ENCODE measurements at places on chromosomes 7 and 10.

GRCh38 chr10:59229441-59229840 lies 53.0 kb downstream of the PHYHIPL start:
- DNase-seq = no peak

GRCh38 chr7:149752646-149753045 lies 20.7 kb downstream of the ZNF467 start:
- no peak for DNase-seq

DNA sequence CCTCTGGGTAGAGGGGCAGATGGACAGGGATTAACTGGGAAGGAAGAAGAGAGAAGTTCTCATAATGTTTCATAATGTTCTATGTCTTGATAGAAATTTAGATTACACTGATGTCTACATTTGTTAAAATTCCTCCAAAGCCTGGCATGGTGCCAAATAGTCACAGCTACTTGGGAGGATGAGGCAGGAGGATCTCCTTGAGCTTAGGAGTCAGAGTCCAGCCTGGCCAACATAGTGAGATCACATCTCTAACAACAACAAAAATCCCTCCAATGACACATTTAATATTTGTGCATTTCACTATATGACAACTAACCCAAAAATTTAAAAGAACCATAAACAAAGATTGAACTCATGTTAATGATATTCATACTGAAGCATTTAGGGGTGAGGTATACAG lies 33.0 kb upstream of the PPP1R3C start:
- no peak for DNase-seq

DNA sequence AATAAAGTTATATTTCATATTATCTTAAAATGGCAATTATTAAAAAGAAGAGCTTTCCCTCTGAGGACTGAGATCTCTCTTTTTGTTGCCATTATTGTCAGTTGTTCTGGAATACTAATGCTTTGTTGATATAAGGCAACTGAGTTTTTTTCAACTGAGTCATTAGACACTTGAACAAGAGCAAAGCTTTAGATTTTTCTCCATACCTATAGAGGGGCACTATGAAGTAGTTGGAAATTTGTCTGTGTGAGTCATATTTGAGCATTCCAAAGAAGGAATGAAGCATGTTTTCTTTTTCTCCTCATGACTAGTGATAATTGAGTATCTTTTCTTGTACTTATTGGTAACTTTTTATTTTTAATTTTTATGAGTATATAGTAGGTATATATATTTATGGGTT lies 24.5 kb downstream of the RPA3 start:
- no peak for DNase-seq

DNA sequence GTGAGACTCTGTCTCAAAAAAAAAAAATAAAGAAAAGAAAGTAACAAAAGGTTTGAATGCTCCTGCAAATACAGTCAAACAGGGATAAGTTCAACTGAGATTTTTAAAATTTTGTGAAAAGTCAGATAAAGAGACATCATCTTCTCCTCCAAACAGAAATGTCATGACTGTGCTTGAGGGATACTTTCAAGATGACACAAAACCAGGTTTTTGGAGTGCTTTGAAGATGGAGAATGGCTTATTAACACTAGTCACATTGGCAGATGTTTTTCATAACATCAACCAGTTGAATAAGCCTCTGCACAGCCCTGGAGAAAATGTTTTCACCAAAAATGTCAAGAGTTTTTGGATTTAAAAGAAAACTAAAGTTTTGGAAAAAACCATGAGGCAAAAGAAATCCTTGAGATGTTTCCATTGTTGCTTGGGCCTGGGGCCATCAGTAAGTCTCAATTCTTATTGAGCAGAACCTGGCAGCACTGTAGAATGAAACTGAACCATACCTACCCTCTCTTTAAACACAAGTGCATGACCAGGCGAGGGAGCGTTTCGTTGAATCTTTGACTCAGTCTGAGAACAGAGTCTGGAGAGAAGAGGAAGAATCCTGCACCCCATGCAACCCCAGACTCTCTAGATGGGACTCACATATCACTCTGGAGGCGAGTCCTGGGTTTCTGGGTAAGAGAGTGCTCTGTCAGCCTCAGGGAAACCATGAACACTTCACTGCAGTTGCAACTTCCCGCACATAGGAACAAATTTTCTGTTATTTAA lies 37.4 kb upstream of the PRKCQ start:
- no peak for DNase-seq

DNA sequence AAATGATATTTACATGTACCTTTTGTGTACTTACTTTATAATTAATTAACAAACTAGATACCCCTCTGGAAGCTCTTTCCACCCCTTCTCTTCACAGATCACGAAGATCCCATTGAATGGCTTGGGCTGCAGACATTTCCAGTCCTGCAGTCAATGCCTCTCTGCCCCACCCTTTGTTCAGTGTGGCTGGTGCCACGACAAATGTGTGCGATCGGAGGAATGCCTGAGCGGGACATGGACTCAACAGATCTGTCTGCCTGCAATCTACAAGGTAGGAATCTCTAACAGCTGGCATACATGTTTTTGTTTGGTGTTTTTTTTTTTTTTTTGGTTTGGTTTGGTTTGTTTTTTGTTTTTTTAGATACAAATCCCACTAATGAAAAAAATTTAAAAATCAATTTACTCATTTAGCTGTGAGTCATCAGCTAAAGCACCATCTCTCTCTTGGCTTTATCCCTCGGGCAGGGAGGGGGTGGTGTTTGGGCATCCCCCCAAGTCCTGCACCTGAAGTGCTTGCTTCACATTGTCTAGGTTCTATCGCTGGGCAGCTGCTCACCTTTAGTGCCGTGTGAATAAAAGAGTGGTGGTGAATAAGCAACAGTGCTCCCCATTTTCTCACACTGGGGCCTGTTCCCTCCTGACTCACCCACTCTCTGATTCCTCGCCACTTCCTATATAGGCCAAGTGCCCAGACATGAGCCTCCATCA lies 68.9 kb downstream of the MET start:
- no peak for DNase-seq

DNA sequence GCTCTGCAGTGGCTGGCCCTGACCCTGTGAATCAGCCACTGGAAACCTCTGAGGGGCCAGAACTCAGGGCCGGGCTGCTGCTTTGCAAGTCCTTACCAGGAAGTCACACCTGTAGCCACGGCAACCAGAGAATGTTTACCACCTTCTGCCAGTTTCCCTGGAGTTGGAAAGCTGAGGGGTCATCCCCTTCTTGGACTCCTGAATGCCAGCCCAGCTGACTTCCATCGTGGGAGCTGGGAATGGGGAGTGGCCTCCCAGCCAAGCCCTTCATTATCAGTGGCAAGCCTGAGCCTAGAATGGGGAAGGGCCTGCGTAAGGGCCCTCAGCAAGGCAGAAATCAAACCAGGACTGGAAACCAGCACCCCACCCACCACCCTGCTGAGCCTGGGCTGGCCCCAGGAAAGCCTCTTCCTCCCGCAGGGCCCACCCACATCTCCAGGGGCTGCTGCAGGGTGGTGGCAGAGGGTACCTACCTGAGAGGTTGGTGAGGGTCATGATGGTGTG lies 6.5 kb upstream of the CRHR2 start:
- peak; percentile 38 for DNase-seq

GRCh38 chr7:153084278-153084677 lies 324.7 kb downstream of the ACTR3B start:
- DNase-seq = no peak

DNA sequence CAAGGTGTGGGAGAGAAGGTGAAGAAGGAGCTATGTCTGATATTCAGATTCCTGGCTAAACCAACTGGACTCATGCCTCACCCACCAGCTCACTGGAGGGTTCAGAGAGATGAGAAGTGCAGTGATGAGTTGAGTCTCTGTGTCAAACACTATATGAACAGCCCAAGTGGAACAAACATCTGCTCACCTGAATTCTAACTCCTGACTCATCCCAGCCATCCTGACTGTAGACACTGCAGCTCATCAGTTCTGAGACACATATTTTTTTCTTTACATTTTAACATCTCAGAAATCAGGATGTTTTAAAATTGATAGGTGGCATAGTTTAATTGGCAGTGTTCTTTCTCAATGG lies 27.3 kb downstream of the GSDME start:
- no peak for DNase-seq

DNA sequence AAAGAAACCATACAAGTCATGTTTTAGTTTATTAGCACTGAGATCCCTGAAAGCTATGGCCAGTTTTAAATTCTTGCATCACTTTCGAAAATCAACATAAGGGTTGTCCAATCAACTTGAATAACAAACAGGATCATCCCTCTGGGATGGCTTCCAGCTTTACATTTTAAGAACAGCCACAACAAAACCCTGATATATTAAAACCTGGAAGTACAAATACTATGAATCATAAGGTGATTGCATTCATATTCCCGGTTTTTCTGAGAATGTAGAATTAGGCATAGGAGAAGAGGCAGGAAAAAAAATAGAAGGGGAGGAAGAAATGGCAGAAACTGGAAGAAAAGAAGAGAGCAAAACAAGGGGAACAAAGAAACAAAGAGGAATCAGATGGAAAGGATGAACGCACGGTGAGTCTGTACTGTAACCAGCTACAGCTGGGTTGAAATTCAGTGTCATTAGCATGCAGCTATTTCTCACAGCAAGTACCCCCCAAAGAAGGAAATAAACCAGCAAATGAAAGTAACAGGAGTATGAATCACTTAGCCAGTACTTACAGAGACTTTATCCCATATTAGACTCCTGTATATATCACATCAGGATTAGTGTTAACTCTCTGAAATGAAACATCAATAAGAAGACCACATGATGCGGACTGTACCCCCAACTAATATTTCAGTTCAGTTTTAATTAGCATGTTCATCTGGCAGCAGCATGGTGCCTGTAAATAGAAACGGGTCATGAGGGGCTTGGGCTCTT lies 301.3 kb downstream of the RNLS start:
- no peak for DNase-seq

- no peak for DNase-seq
These were observed 30.3 kb downstream of the PROSER2 start for GRCh38 chr10:11853468-11853867.

DNA sequence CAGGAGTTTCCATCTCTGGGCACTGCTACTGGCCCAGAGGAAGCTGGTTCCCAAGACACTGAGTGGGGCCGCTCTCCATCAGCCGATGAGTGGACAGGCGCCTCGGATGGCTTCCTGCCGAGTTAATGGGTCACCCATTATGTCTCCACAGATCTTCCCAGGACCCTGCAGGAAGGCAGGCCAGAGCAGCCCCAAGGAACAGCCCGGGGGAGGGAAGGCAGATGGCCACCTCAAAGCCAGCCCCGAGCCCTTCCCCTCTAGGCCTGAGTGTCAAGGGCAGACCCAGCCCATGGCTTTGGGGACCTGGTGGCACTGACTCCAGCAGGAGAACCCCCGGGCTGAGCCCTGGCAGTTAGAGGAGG lies 3.4 kb upstream of the LFNG start:
- DNase-seq = no peak

- DNase-seq = no peak
These were observed 26.6 kb upstream of the DDC start for GRCh38 chr7:50591480-50592438.

- DNase-seq = no peak
These were observed 90.2 kb downstream of the TACC2 start for GRCh38 chr10:122078965-122079795.

DNA sequence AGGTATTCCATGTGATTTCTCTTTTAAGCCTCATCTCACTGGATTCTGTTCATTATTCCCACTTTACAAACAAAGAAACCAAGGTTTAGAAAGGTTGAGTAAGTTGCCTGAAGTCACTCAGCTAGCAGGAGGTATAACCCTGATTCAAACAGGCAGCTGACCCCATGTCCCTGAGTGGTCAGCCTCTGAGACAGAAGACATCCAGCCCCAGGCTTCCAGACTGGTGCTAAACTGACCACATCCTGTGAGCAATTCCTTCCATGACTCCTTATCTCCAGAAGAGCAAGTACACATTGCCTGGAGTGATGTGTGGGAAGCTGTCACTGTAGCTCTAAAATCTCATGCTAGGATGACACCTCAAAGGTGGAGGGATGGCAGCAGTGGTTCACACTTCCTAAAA lies 3.7 kb downstream of the PLPP4 start:
- DNase-seq = no peak

DNA sequence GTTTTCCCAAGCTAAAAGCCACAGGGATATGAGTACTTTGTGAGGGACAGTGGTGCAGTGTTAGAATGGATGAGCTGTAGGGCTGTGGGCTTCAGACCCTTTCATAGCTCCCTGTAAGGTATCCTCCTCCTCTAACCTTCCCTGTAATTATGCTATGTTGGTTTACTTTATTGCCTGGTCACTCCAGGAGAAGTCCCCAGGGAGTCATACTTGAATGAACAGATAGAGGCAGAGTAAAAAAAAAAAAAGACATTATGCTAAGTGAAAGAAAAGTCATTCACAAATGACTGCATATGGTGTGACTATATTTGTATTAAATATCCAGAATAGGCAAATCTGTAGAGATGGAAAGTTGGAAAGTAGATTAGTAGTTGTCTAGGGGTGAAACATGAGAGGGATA lies 434.4 kb downstream of the AUTS2 start:
- peak; percentile 99 for DNase-seq

GRCh38 chr10:90075995-90076394 lies 374.6 kb downstream of the KIF20B start:
- DNase-seq = no peak

- DNase-seq = no peak
These were observed 163.6 kb downstream of the PTPRN2 start for GRCh38 chr7:158424011-158424410.

GRCh38 chr10:126199221-126199998 lies 188.9 kb downstream of the ADAM12 start:
- no peak for DNase-seq

GRCh38 chr10:86371691-86372090 lies 5.1 kb upstream of the GRID1 start:
- no peak for DNase-seq
